ENCODE measurements at places on chromosomes 3 and 15.

DNA sequence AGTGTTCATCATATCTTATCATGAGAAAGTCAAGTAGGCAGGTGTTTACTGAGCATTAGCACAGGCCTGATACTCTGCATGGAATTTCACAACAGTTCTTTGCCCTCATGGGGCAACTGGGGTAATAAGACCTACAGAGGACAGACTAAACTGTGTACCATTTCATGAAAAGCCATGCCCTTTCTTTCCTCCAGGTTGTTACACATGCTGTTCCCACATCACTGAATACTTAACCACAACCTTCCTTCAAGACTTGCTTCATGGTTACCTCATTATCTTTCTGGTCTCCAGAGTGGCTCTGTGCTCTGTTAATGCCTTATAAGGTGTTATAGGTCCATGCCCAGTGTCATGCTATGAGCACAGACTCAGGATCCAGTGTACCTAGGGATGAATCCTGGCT lies 28.2 kb upstream of the RSL24D1 start:
- DNase-seq, result no peak

DNA sequence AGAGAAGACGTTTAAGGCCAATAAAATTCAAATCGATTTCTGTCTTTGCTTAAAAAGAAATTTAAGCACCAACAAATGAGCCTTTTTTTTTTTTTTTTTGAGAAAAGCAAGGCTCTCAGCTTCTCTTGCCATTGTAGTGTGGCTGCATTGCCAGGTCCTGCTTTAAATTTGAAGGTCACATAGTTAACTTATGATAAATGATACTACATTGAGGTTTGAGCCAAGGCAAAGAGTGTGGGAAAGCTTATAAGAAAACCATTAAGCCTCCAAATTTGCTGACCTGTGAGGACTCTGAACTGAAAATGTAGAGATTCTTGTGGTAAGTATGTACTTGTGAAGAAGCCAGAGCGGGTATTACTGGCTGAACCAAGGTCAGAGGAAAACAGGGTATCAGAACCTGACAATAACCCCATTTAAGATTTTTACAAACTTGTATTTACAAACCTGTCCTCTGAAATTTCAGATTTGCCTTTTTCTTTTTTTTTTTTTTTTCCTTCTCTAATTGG lies 519.7 kb upstream of the RGMA start:
- no peak for DNase-seq

- DNase-seq, result no peak
Observed at GRCh38 chr3:36476286-36476942, 96.1 kb downstream of the STAC start.

DNA sequence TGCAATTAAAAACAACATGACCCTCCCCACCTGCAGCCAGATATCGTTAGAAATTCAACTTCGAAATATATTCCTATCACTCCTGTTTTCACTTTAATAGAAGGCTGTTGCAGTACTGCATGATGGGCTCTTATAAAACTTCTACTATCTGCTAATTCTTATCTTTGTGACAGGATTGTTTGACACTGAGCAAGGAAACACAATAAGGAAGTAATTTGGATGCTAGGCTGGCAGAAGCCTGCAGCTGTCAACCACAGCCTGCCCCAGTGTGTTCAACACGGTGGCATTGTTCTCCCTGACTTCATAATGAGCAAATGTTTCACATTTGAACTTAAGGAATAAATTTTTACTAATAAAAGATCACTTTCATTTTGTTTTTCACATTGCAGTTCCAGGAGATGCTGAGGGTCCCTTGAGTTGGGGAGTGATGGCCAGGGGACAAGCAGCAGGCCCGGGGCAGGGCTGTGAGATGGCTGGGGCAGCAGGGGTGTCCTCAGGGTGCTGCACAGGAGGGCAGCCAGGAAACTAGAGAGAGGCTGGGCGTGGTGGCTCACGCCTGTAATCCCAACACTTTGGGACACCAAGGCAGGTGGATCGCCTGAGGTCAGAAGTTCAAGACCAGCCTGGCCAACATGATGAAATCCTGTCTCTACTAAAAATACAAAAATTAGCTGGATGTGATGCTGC lies 64.8 kb upstream of the SEC61A1 start:
- DNase-seq, result no peak

DNA sequence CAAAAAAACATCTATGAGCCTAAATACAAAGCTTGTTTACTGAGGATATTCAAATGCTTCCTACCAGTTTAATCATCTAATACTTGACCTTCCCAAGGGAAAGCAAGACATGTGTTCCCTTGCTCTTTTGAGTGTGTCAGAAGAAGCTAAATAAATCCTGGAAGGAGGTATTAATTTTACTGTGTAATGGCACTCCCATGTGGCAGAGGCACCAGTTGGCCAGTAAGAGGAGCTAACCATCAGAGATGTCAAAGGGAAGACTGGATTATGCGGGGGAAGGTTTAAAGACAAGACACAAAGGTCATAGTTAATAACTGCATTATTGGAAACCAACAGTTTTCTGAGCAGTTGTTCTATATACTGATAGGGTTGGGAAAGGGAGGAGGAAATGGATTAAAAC lies 125.1 kb downstream of the SUCLG2 start:
- DNase-seq, result no peak

GRCh38 chr3:14812196-14812790 lies 6.5 kb upstream of the FGD5 start:
- no peak for DNase-seq

GRCh38 chr3:13451301-13451673 lies 28.8 kb upstream of the HDAC11 start:
- DNase-seq, result peak; percentile 27
